ENCODE measurements at places on chromosomes 16 and 17.

GRCh38 chr16:49458656-49459445 lies 85.2 kb downstream of the C16orf78 start:
- DNase-seq = no peak

DNA sequence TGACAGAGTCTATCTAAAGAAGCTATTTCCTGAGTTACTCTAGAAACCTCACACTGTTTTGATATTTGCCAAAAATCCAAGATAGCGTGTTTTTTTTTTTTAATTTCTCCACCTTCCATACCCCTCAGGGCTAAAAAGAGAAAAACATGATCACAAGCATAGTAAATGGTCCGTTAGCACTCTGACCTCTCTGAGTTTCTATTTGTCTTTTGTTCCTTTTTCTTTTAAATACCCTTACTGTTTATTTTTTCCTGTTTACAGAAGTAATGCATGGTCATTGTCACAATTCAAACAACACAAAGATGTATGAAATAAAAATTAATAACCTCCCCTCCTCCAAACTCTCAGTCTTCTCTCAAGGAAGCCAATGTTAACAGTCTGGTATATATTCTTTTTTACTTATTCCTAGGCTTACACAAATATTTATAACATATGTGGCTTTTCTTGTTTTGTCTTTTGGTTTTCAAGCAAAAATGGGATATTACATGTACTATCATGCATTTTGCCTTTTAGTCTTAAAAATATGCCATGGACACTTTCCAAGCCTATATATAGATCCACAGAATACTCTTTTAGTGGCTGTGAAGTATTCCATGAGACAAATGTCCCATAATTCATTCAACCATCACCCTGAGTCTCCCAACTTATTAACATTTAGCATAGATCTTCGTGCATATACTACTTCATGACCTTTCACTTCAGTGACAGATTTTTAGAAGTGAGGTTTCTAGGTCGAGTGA lies 3.1 kb downstream of the SKAP1 start:
- no peak for DNase-seq

- DNase-seq = peak; percentile 93
These were observed 19.5 kb downstream of the CD7 start for GRCh38 chr17:82297714-82298537.

- peak; percentile 57 for DNase-seq
These were observed 23.3 kb downstream of the QPRT start for GRCh38 chr16:29702269-29702668.

- DNase-seq = peak; percentile 56
These were observed 999 bp downstream of the XYLT1 start for GRCh38 chr16:17469741-17470181.
